ENCODE measurements at places on chromosomes 7 and 10.

DNA sequence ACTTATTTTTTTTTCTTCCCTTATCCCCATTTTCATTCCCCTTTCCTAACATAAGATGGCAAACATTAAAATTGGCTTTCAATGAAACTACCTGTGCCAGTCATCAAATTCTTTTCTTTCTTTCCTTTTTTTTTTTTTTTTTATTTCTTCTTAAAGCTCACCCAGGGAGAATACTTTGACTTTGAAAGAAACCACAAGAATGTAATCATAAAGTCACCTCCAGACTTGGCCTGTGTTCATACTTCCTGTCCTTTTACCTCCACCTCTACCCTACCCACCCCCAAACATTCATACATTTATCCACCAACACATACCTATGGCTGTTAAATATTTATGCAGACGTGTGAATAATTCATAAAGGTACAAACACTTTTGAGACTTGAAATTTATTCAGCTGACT lies 254.6 kb downstream of the SLC25A13 start:
- DNase-seq = no peak

- DNase-seq = no peak
These were observed 9.2 kb downstream of the ZNF800 start for GRCh38 chr7:127383123-127383835.

GRCh38 chr10:44674536-44675386 lies 236.4 kb upstream of the TMEM72 start:
- DNase-seq = no peak

- DNase-seq = no peak
These were observed 34.8 kb downstream of the GRK5 start for GRCh38 chr10:119242186-119242585.

DNA sequence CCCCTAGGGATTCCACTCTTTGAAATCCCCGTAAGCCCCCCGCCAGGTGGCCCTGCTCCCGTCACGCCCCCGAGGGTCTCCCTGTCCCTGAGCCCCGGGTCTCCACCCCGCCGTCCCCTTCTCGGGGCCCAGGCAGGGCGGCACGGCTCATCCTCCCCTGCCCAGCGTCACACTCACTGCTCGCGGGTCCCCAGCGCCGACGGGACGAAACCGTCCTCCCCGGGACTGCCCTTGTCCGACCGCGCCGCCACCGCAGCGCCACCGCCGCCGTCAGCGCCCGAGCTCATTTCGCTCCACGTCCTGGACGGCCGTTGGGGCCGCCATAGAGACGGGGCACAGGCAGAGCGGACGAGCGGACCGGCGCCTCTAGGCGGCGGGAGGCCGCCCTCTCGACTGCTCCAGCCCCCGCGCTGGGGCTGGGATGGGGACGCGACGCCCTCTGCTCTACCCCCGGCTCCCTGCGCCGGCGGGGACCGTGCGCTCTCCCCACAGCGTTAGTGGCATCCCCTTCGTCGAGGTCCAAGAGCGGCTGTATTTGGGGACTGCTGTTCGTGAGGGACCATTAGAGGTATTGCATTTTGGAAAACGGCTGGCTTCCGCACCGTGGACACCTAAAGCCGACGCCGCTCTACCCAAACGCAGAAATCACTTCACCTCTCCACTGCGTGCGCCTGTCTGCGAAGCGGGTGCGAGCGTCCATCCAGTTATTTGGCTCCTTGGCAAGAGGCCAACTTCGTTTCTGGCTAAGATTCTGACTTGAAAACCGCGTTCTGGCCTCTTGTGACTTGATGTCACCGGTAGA lies at the start of gene EEF1AKMT2:
TSS of gene EEF1AKMT2 (minus strand) at position 341 of the 802 bp plus-strand sequence. CDS start at position 287, 54 bp downstream.
- peak; percentile 35 for DNase-seq

- DNase-seq = peak; percentile 30
These were observed 2.6 kb downstream of the PGAM1 start for GRCh38 chr10:97428572-97428981.

DNA sequence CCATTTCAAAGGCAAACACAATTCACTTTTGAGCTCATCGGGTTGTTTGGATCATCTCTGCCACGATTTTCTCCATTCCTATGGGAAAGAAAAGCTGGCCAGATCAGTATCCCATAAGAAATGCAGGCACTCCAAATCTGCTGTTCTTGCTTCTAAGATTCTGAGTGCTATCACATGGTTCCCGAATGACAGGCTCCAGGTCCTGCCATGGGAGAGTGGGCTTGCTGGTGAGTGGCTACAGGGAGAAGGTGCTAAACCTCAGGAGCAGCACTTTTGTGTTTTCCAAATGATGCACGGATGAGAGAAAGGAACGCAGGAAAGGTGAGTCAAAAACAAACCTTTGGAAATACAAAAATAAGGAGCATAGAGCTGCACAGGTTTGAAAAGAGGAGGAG lies 32.1 kb downstream of the MTURN start:
- DNase-seq = no peak

- no peak for DNase-seq
These were observed 354.9 kb downstream of the PLXNA4 start for GRCh38 chr7:132221356-132221755.

DNA sequence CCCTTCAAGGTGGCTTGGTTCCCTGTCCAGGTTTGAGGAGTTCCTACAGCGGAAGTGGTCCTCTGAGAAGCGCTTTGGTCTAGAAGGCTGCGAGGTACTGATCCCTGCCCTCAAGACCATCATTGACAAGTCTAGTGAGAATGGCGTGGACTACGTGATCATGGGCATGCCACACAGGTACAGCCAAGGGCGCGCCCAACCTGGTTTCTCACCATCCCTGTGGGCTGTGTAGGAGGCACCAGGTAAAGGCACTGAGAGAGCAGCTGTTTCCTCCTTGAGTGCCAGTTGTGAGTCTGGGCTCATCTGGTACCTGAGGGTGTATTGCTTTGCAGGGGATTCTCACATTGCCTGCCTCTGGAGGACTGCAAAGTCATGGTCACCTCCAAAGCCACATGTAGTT lies 68.0 kb downstream of the OGDH start:
- DNase-seq = no peak

DNA sequence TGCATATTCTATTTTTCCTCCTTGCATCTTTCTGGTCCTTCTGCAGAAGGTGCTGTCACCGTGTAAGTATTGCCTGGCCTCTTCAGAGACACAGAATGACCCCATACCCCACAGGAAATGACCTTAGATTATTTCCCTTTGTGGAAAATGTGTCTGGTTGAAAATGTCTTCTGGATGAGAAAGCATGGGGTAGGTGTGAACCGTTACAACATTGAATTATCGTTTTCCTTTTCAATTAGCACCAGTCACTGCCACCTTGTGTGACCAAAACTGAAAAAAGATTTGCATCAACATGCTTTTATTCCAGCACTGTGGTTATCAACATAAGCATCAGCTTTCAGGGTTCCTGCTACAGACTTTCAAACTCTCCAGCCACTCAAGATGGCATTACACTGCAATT lies 58.0 kb upstream of the CELF2 start:
- no peak for DNase-seq

DNA sequence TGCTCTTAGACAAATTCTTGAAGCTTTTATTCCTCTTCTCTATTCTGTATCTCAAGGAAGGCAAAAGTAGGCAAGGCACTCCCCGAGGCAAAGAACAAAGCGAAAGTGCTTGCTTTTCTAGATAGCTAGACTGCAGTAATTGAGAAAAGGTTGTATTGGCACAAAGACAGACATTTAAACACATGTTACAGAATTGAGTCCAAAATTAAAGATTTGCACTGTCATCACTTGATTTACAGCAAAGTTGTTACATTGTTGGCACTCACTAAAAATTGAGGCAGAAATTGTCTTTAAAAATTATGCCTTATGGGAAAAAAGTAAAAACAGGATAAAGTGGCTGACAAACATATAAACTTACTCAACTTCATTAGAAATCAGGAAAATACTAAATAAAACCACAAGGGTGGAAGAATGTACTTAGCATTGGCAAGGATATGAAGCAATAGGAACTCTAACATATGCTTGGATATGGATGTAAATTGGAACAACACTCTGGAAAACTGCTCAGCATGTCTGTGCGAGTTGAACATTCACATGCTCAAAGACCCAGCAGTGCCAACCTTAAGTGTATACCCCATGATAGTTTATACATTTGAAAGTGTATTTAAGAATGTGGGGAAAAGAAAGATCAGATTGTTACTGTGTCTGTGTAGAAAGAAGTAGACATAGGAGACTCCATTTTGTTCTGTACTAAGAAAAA lies 491.3 kb downstream of the GLRX3 start:
- no peak for DNase-seq

- no peak for DNase-seq
These were observed 42.2 kb downstream of the COL13A1 start for GRCh38 chr10:69843923-69844322.

GRCh38 chr7:137040745-137041144 lies 172.3 kb downstream of the CHRM2 start:
- no peak for DNase-seq

DNA sequence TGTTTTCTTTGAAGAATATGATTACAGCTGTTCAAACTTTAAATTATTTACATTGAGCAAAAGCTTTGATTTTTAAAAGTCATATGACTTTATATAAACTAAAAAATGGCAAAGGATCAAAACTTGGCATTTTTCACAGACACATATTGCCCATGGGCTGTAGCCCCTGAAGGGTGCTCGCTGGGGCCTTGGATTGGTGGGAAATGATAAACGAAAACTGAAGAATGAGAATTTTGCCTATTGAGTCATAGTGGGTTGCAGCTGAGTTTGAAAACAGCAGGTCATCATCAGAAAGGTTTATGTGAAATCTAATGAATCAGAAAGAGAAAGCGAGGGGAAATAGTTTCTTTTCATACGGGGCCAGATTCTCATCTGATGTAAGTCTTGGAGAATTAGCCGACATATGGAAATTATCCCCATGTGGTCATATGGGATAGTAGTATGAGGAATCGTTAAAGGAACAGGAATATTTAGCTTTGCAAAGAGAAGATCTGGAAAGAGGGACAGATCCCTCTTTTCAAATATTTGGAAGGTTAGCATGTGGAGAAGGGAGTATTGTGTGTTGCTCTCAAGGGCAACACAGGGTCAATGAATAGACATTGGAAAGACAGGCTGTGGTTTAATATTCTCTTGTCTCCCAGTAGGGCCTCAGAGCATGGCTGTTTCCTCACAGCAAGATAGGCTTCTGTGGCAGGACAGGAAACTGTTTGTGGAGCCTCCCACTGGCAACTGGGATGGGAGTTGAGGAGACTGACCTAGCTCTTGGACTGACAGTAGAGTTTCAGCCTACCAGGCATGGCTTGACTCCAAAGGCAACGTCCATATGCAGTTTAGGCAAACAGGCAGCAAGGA lies 119.0 kb downstream of the FZD1 start:
- DNase-seq = peak; percentile 5

- no peak for DNase-seq
These were observed 8.8 kb upstream of the CRPPA start for GRCh38 chr7:16430133-16430532.

- no peak for DNase-seq
These were observed 181.2 kb upstream of the KCND2 start for GRCh38 chr7:120091807-120092206.

GRCh38 chr7:39709768-39710311 lies 86.5 kb downstream of the RALA start:
- peak; percentile 79 for DNase-seq
